Activated CD4-positive, alpha-beta T cell treated with anti-CD3 and anti-CD28 coated beads for 48 hours (primary cell): ENCODE measurements at places on chromosomes 2 and 18.

- DNase-seq: no peak
Observed at GRCh38 chr2:217124050-217124449, 264.2 kb upstream of the TNP1 start.

- peak; percentile 3 for DNase-seq
Observed at GRCh38 chr2:150878356-150878755, 383.3 kb downstream of the RBM43 start.

DNA sequence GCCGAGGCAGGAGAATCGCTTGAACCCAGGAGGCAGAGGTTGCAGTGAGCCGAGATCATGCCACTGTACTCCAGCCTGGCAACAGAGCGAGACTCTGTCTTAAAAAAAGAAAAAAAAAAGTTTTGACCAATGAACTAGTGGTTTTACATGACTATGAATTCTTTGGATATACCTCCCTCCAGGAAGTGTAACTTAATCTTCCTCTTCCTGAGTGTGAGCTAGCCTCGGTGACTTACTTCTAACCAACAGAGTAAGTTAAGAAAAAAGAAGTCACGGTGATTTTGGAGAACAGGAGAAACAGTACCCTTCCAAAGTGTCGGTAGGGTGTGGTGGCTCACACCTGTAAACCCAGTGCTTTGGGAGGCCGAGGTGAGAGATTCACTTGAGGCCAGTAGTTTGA lies 7.1 kb downstream of the TIA1 start:
- no peak for DNase-seq

DNA sequence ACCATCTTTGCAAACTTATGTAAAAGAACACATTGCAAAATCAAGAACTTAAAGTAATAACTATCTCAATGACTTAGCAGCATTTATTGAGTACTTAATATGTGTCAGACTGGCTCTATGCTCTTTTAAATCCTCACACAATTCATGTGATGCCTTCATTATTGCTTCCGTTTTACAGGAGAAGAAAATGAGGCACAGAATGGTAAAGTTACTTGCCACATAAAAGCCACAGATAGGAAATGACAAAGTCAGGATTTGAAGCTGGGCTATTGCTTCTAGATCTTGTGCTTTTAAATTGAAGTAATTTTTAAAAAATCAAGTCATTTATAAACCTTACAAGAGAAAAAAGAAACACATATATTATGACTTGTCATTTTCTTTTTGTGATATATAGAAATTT lies 174.2 kb downstream of the WDR7 start:
- no peak for DNase-seq

DNA sequence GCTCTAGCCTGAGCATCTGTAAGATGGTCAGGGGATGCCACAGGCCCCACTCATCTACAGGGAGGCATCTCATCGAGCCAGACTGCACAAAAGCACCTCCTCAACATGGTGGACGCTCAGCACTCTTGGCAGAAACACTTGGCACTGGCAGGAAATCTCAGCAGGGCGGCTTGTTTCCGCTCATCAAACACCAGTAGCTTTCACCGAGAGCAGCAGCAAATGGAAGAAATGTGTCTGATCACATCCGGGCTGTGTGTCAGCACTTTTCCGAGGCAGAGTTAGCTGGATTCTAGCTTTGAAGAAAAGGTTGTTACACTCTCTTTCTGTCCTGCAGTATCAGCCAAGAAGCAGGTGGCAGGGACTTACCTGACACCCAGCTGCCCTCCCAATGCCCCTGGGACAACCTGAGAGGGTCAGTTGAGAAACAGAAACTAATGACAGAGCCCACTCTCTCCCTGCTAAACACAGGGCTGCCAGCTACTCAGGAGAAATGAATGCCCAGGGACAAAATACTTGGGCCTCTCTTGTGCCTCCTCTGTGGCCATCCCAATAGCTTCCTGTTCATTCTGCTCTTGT lies 68.9 kb upstream of the FZD7 start:
- DNase-seq: peak; percentile 23

DNA sequence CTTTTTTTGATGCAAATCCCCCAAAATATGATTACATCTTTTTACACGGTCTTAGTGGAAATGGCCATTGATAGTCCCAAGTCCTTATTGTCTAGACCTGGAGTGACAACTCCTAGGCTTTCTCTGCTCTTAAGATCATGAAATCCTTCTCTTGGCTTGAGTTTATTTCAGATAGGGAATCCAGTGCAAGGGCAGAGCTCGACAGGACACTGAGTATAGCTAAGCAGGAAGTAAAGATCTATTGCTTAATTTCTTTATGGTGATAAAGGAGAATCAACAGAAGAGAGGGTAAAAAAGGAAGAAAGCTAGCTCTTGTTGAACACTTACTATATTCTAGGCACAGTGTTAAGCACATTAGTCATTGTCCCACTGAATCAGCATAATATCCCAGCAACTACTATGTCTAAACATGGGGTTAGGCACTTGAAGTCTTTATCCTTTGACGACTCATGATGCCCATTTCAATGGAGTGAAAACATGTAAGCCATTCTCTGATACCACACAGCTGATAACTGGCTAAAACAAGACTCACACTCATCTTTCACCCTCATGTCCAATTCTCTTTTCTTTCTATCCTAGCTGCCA lies 74.1 kb upstream of the LRATD1 start:
- DNase-seq: no peak

- no peak for DNase-seq
Observed at GRCh38 chr18:34492652-34493051, 217.4 kb upstream of the DTNA start.

- no peak for DNase-seq
Observed at GRCh38 chr2:126699018-126699417, 43.1 kb downstream of the GYPC start.

GRCh38 chr2:42132191-42132965 lies 36.8 kb upstream of the EML4 start:
- no peak for DNase-seq

GRCh38 chr18:7616661-7617060 lies 49.5 kb downstream of the PTPRM start:
- DNase-seq: no peak

DNA sequence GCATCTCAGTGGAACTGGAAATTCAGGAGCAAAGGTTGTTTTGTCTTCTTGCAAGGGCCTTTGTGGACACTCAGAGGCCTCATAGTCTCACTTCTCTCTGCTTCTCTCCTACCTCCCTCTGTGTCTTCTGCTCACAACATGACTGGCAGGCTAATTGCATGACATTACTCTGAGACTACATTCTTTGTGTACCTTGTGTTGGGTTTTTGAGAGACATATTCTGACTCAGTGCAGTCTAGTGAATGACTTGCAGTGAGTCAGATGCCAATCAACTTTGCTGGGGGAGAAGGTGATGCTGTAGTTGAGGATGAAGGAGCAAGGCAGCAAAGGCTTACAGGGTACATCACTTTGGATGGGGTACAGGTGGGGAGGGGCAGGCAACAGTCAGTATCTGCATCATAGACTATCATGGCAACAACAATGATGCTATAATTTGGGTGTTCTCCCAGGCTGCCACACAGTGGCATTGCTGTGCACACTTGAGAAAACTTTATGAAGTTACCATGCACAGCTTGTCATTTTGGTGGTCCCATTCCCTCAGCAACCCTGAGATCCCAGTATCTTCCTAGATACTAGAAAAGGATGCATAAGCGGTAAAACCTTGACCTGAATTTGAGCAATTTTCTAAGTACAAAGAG lies 69.3 kb upstream of the SLC16A14 start:
- DNase-seq: no peak

DNA sequence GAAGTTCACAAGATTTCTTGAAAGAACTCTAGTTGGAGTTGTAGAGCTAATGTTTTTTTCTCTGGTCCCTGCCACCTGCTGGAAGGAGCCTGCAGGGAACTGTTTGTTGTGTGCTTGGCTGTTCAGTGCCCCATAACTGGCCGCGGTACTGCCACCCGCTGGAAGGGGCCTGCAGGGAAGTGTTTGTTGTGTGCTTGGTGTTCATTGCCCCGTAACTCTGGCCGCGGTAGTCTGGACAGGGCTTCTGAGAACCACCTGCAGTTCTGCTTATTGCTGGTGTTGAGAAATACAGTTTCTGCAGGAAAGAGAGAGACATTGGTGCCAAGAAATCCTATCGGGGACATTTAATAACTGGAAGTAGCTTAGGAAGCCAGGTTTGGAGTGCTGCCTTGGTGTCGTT lies 58.1 kb downstream of the AGAP1 start:
- DNase-seq: no peak

DNA sequence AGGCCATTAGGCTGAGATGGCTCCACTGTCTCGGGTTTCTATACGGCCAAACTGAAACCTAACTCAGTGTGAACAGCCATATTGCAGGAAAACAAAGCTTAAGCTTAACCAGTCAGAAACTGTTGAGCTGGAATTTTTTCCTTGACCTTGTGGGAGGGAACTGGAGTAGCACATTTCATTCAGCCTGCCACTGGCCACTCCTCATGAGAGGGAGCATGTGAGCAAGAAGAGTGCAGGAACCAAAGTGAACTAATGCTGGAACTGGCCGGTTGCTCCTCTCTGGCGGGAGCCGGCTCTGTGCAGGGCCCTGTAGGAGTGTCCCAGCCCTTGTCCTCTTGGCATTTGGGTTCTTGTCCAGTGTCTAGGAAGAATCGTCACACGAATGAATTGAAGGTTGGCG lies 5.9 kb upstream of the POLE4 start:
- no peak for DNase-seq

DNA sequence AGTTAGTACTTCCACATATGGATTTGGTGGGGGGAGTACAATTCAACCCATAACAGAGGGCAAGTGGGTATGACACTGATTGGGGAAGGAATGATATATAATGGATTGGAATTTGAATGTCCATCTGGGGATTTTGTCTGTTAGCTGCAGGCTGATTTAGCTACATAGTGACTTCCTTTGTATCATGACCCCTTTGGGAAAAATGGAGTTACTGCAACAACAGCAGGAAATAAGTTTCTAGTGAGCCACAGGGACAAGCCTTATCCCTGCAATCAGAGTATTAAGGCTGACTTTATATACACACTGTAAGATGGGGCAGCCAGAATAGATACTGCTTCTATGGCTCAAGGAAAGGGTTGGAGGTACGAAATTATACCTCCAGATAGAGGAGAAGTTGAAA lies 404.4 kb upstream of the MEIS1 start:
- DNase-seq: no peak

DNA sequence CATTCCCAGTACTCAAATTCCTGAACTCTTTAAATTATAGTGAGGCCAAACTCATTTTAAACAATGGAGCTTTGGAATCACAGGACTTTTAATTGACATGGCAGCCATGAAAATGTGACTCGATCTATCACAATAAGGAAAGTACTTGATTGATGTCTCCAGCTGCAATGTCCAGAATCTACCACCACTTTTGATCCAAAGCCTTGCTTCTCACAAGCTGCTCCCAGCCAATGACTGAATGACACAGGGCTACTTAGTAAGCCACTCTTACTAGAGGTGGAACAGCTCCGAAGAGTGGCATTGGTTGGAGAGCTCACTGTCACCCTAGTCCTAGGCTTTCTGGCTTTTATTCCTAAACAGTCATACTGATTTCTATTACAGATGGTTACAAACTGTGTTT lies 270.1 kb downstream of the IRS1 start:
- no peak for DNase-seq

- peak; percentile 62 for DNase-seq
Observed at GRCh38 chr2:216283038-216283900, 89.0 kb downstream of the MARCHF4 start.

GRCh38 chr2:241074901-241075540 lies 27.1 kb downstream of the MTERF4 start:
- DNase-seq: no peak

- no peak for DNase-seq
Observed at GRCh38 chr2:102025583-102026267, 34.0 kb downstream of the IL1R2 start.

- peak; percentile 22 for DNase-seq
Observed at GRCh38 chr2:24050041-24050979, 769 bp downstream of the FKBP1B start.

DNA sequence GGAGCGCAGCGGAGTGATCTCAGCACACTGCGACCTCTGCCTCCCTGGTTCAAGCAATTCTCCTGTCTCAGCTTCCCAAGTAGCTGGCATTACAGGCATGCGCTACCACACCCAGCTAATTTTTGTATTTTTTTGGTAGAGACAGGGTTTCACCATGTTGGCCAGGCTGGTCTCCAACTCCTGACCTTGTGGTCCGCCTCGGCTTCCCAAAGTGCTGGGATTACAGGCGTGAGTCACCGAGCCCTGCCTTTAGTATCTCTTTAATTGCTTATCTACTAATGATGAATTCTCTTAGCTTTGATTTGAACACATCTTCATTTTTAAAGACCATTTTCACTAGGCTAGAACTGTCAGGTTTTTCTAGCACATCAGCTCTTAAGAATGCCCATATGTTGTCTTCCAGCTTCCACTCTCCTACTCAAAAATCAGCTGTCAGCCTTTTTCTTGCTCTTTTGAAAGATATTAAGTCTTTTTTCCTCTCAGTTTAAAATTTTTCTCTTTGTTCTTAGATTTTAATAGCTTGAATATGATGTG lies 16.1 kb upstream of the MFSD2B start:
- no peak for DNase-seq

DNA sequence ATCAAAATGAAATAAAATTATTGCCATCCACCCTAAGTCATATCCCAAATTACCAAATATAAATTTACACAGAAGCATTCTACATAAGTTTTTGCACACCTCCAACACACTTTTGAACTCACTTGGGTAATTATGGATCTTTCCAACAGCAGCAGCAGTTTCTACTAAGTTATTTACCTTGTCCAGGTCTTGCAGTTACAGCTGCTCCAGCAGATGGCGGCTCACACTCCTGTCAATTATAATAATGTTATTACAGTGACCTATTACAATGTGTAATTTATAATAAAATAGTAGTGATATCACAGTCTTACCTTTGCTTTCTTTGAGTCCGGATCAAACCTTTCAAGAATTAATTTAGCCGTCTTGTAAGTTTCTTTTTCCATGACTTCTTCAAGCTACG lies 37.9 kb downstream of the LNPK start:
- DNase-seq: no peak

GRCh38 chr2:147855977-147856376 lies 11.1 kb downstream of the ACVR2A start:
- DNase-seq: no peak

DNA sequence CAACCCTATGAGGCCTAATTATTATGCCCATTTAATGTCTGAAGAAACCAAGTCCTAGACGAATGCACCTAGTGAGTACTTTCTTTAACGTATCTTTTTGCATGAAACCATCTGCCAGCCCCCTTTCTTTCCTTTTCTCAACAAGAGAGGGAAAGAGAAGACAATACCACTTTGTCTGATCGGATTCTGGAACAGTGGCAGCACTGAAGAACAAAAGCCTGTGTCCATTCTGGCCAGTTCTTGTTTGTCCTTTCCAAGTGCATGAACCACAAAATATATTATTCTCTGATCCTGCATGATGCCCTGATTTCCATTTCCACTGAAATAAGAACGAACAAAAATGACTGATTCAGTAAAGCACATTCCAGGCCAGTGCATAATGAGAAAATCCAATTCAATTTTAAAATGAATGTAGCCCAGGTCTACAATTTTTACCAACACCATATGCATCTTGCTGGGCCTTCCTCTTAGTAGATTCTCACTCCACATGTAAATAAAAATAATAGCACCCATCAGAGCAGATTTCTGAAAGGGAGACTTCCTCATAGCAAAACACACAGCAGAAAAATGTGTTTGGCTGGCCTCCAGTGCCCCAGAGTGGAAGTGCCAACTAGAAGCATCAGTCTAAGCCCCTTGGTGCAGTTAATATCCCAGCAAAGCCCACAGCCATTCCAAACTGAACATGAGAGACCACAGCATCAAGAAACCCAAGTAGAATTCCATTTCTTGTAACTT lies 422.6 kb upstream of the ID2 start:
- DNase-seq: no peak

- DNase-seq: no peak
Observed at GRCh38 chr2:3981446-3981987, 278.1 kb downstream of the DCDC2C start.

GRCh38 chr2:75982719-75983118 lies 272.0 kb upstream of the GCFC2 start:
- no peak for DNase-seq
